ENCODE measurements at places on chromosomes 5 and 9.

- DNase-seq: no peak
These were observed 13.2 kb downstream of the PHF19 start for GRCh38 chr9:120863833-120864232.

GRCh38 chr5:60402161-60402785, 297.7 kb downstream of the DEPDC1B start:
- no peak for DNase-seq

GRCh38 chr5:176381423-176381822, 7.0 kb downstream of the NOP16 start:
- no peak for DNase-seq

GRCh38 chr9:132506977-132507669, 75.3 kb upstream of the BARHL1 start:
- DNase-seq: no peak

GRCh38 chr5:60332244-60333004, 367.5 kb downstream of the DEPDC1B start:
- DNase-seq: peak; percentile 49

DNA sequence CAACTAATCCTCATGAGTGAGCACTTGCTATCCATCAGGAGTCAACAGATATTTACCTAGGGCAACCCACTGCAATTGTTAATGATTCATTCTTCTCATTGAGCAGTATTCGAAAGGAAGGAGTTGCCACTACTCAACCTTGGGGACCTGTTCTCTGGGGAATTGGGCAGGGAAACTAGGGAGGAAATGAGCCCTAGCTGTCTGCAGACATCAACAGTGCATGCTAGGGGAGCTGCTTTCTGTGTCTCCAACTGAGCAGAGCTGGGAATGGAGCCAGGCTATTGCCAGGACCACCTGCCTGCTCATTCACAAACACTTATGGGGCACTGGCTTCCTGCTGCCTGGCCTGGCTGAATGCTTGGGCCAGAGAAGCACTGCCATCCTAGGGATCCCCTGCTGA, 183.4 kb downstream of the TMEM38B start:
- DNase-seq: no peak

- DNase-seq: no peak
These were observed 1.5 kb upstream of the SEMA5A start for GRCh38 chr5:9547122-9547947.

- DNase-seq: no peak
These were observed 103.5 kb upstream of the C5orf63 start for GRCh38 chr5:127176769-127177168.

DNA sequence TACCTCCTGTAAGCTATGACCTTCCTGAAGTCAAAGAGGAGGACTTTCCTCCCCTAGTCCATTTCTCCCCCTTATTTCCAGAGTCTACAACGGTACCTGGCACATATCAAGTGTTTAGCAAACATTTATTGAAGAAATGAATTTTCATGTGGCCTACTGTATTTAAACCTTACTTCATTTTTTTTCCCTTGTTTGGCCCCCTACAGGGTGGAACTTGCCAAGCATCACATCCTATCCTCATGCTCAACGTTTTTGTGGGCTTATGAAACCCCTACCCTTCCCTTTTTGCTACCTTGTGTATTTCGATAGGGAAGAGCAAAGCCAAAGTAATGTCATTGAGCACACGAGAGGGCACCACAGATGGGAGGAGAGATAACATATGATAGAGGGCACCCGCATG, 1857.8 kb upstream of the WWC1 start:
- DNase-seq: no peak

- DNase-seq: peak; percentile 9
These were observed 442.4 kb upstream of the ZNF462 start for GRCh38 chr9:106420511-106420944.

DNA sequence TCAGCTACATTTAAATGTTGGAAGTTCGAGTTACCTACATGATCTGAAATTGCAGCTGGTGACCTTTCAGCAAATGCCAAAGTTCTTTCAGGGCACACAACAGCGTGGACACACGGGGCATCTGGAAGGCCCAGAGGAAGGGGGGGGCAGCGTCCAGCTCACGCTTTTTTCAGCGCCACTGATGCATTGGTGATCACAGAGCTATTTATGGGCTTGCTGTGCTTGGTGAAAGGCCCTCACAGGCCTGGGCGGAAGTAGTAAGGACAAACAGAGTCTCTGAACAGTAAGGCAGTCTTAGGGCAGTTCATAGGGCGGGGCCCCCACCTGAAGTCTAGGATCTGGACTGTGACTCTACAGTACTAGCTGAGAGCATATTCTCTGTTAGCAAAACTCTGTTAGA, 6.6 kb upstream of the FBP2 start:
- no peak for DNase-seq
